ENCODE measurements at places on chromosomes 13 and 19.

DNA sequence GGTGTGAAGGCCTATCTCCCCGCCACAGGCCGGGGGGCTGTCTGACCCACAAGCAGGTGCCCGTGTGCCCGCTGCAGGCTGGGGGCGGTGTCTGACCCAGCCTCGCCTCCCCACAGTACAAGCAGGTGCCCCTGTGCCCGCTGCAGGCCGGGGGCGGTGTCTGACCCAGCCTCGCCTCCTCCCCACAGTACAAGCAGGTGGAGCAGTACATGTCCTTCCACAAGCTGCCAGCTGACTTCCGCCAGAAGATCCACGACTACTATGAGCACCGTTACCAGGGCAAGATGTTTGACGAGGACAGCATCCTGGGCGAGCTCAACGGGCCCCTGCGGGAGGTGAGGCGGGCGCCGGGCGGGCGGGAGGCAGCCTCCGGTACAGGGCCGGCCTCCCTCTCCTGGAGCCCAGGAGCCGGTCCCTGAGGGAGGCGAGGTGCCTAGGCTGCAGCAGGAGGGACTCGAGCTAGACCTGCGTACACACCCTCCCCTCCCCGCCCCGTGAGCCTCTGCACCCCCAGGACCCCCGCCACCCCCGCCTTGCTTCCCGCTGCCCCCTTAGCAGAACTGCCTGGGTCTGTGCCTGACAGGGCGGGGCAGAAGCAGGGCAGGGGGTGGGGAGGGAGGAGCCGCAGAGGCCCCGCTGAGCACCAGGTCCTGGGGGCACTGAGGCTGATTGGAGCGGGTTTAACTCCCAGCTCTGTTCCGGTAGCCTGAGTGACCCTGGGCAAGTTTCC, 20.6 kb downstream of the HCN2 start:
- DNase-seq, result no peak

GRCh38 chr19:6531163-6531955, 533 bp downstream of the TNFSF9 start:
- no peak for DNase-seq

DNA sequence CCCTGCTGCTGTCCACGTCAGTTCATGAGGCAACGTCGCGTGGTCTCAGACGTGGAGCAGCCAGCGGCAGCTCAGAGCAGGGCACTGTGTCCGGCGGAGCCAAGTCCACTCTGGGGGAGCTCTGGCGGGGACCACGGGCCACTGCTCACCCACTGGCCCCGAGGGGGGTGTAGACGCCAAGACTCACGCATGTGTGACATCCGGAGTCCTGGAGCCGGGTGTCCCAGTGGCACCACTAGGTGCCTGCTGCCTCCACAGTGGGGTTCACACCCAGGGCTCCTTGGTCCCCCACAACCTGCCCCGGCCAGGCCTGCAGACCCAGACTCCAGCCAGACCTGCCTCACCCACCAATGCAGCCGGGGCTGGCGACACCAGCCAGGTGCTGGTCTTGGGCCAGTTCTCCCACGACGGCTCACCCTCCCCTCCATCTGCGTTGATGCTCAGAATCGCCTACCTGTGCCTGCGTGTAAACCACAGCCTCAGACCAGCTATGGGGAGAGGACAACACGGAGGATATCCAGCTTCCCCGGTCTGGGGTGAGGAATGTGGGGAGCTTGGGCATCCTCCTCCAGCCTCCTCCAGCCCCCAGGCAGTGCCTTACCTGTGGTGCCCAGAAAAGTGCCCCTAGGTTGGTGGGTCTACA, 6.6 kb downstream of the FSTL3 start:
- no peak for DNase-seq

GRCh38 chr13:56752636-56753035, 388.1 kb upstream of the PRR20A start:
- DNase-seq, result no peak

GRCh38 chr13:84455143-84455905, 573.0 kb upstream of the SLITRK1 start:
- DNase-seq, result no peak

- DNase-seq, result no peak
Observed at GRCh38 chr13:22690756-22691155, 490.0 kb upstream of the SGCG start.

GRCh38 chr13:80726868-80727267, 385.9 kb upstream of the SPRY2 start:
- DNase-seq, result no peak

DNA sequence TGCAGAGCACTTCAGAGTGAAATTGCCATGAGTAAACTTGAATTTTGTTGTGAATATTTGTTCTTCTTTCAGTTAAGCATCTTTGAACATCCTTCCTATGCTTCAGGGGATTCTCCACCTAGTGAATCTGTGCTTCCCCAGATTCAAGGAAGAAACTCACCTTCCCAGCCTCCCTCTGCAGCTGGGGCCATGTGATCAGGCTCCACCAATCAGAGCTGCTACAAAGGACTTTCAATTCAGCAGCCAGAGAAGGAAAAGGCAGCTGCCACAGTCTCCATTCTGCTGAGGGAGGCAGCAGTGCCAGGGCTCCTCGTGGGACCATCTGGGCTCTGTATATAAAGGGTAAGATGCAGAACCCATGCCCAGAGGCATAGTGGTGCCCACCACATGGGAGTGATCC, 89.7 kb upstream of the SIAH3 start:
- DNase-seq, result no peak

- DNase-seq, result no peak
Observed at GRCh38 chr19:291006-291521, at the start of gene PLPP2. PLPP2 (minus strand) TSS chr19:291403; CDS start chr19:291336, 67 bp downstream.

GRCh38 chr13:97809576-97809975, 143.9 kb upstream of the IPO5 start:
- DNase-seq, result no peak

- DNase-seq, result peak; percentile 86
Observed at GRCh38 chr19:2034729-2035589, 16.1 kb downstream of the MKNK2 start.

DNA sequence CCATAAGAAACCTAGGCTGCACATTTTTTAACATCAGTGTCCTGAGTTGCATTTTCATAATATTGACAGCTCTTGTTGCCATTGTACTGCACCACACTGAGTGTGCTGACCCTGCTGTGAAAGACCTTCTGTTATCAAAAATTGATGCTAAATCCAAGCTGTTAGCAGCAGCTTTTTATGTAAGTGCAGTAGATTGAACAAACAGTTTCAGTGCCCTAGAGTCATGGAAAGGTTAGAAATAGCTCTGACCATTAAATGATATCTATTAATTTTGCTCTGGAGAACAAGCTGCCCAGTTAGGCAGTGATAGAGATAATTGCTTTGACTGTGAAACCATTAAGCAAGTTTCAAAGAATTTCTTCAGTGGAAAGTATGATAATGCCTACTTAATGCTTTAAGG, 1289.2 kb upstream of the PCDH20 start:
- peak; percentile 23 for DNase-seq

DNA sequence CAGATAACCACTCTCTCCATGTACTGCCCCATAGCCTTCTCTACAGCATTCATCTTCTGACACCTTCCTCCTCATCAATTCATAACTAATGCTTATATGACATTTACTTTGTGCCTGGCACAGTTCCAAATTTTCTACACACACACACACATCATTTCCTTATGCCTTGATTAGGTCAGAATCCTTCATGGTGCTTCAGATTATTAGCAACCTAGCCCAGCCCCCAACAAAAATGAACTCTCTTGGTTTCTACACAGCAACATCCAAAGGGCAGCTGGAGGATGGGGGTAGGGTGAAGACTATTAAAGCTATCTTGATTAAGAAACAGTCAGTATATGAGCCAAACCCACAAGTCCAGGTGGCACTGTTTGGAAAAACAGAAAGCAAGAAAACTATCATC, 3.7 kb downstream of the RUBCNL start:
- no peak for DNase-seq

GRCh38 chr19:6677883-6678689, 8.1 kb upstream of the TNFSF14 start:
- DNase-seq, result peak; percentile 87

DNA sequence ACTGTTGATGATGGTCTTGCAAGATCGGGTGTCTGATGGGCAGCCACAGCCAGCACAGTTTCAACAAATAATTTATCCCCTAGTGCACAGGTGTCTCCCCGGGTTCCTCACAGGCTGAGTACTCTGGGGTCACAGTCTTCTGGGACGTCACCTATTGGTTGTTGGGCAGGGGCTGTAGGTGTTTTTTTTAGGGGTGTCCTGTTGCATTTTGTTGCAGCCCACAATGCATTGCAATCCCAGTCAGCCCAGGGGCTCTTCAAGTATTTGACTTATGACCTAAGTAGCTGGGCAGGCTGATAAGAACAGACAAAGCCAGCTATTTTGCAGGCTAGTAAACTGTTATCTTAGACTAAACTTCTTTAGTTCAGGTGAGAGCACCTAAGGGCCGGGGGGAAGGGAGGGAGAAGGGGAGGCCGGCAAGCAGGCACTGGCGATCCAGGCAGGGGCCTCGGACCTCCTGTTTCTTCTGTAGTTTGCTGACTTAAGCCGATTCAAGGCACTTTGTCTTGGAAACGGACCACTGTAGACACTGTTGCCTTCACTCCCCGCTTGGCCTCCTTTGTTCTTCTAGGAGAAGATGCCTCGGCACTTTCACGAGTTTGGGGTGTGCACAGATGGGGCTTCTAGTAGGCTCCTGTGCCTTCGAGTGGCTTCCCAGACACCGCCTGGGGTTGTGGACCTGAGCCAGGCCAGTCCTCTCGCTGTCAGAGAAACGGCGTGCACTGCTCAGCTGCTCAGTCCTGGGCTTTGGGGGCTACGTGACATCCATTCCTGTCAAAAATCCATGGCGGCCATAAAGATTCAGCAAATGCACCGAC, 33.9 kb upstream of the GRTP1 start:
- no peak for DNase-seq

DNA sequence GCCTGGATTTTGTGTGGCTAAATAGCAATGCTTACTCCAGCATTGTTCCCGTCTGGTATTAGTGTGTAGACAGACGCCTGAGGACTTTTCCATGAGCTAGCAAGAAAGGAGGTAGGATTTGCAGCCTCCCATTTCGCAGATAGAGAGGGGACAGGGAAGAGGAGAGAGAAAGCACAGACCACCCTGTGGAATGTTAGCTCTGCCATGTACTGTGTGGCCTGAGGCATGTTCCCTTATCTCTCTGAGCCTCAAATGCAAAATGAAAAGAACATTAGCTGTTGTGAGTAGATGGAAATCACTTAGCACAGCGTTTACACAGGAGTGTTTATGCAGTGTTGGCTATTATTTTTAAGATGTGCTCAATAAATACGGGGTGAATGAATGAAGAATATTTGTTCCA, 45.5 kb downstream of the OLFM4 start:
- DNase-seq, result no peak

DNA sequence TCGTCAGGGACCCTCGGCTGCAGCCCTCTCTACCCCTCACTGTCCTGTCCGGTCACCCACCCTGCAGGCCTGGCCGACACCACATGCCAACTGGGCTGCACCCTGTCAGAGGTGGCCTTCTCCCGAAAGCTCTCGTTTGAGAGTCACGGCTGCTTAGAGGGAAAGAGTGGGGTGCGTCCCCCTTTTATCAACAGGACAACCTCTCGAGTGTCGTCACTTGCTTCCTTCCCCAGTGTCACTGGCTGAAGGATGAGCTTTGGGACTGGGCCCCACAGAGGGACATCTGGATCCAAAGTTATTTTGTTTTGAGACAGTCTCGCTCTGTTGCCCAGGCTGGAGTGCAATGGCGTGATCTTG, 28.5 kb downstream of the MAP2K2 start:
- DNase-seq, result no peak

GRCh38 chr19:13748169-13748828, 16.0 kb upstream of the MRI1 start:
- no peak for DNase-seq

DNA sequence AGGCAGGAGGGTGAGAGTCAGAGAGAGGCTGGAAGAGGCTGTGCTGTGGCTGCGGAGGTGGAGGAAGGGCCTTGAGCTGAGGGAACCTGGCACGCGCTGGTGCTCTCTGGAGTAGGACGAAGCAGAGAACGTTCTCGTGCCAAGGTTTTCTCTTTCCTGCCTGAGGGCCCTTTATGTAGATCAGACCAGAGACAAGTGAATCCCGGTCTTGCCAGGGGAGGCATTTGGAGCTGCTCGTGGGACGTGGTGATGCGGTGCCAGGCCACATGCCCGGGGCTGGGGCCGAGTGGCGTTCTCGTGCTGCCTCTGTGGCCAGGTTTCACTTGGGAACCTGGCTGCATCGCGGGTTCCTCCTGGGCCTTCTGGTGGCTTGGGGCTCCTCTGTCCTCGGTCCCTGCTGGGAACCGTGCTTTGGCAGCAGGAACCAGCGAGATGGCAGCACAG, 54.2 kb downstream of the KDM4B start:
- no peak for DNase-seq

GRCh38 chr19:49222011-49222410, 64.4 kb downstream of the TRPM4 start:
- DNase-seq, result no peak

DNA sequence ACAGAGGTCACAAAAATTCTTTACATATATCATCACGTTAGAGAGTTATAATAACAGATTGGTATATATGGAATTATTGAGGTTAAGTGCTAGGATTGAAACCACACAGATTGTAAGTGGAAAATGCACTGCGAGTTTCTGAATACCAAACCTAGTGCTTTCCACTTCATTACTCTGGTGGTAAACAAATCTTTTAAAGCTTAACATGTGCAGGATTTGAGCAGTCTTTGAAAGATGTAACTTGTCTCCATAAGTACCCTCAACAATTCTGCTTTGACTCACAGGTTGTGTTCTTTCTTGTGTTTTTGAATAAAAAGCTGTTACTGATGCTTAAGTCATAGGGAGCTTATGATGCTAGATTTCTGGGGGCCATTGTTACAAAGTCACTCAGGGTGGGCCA, 314.7 kb upstream of the DACH1 start:
- DNase-seq, result no peak

- peak; percentile 36 for DNase-seq
Observed at GRCh38 chr19:38304866-38305429, 897 bp downstream of the C19orf33 start.

DNA sequence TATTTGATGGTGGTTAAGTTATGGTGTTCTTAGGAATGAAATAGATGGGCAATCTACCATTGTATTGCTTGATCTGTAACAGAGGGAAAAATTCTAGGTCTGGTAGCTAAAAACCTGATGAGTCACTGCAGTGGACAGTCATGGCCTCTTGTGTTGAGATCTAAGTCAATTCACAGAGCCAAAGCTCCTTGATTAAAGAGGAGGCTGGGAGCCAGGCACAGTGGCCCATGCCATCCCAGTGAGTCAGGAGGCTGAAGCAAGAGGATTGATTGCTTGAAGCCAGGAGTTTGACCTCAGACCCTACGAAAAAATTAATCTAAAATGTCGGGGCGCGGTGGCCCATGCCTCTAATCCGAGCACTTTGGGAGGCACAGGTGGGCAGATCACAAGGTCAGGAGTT, 67.1 kb upstream of the KPNA3 start:
- DNase-seq, result no peak

DNA sequence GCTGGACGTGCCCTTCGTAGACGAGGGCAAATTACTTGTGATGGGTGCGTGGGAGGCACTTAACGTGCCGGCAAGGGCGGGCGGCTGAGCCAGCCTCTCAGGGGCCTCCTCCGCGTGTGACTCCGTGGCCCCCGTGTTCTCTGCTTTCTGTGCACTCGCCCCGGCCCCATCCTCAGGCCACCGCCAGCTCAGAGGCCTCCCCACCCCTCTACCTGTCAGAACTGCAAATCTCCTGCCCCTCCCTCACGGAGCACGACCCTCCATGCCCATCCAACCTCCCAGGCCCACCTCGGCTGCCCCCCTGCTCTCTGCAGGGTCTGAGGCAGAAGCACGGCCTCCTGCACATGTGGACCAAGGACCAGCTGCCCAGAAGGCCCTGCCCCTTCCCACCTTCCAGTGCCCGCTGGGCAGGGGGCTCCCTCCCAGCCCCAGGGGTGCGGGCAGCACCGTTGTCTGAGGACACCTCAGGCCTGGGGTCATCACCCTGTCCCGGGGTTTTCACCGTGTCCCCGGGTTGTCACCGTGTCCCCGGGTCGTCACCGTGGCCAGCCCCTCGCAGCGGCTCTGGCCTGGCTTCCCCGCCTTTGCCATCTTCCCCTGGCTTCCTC, 44.5 kb downstream of the TMEM255B start:
- no peak for DNase-seq
